ENCODE measurements at places on chromosomes 1 and 21.
A peak's percentile ranks its signal among the peaks of the same experiment; 100 is the strongest.

DNA sequence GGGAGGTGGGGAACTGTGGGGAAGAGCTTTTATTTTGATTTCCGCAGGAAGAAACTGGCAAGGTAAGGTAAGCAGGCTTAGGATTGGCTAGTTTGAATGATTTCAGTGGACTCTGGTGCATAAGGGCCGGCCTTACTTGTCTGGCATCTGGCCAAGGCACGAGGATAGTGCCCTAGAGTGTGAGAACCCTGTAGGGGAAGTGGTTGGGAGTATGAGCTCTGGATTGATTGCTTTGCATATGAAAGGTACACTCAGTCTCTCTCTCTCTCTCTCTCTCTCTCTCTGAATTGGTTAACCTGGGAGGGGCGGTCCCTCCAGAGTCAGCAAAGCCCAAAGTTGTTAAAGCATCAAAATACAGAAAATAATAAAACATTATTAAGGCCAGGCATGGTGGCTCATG lies 463.0 kb downstream of the SIPA1L2 start:
- no peak for DNase-seq

DNA sequence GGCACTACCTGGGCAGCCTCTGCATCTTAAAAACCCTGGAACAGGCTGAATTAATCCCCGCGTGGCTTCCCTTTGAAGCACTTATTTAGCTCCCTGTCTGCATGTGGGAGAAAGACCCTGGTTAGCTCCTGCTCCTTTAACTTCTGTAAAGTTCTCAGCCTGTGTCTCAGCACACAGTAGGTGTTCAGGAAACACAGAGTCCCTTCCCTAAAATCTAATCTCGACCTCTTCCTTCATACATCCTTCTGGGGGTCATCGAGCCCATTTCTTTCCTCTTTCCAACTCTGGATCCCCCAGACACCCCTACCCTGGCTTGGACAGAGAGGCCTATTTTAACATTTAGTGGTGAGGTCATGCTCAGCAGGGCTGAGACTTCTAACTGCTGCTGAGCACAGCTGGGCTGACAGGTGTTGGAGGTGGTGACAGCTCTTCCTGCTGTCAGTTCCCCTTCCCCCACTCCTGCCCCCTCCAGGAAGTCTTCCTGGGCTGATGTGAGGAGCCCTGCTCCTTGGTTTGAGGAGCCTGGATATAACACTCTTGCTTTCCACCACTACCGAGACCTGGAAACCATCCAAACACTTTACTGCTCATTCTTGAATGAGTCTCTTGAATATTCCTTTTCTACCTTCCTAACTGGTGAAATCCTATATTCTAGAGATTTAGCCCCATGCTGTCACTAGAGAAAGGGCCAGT lies 5.3 kb downstream of the E2F2 start:
- DNase-seq, result no peak

DNA sequence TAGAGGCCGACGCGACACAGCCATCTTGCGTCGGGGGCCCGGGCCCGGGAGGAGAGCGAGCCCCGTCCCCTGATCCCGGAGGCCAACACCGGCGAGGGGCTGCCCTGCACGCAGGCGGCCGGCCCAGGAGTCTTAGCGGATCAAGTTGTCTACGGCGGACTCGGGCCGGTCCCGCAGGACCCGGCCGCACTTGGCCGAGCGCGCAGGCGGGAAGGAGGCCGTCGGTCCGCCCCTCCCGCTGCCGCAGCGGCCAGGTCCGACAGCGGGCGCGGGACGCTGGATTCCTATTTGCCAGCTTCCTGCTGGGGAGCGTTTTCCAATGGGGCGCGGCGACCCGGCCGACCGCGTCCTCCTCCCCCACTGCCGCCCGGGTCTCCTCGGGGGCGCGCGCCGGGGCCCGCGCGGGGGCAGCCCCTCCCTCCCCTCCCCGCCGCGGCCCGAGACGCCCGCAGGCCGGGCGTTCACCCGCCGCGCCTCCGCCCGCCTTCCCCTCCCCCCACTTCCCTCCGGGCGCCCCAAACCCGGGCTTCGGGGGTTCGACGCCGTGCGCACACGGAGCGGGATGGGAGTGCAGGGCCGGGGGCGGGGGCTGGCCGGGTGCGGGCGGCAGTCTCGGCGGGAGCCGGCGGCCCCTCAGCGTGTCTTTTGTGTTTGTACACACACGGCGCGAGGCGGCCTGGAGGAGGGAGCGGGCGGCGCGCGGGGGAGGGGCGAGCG lies 517 bp upstream of the H3-3A start:
- DNase-seq, result peak; percentile 43

GRCh38 chr1:36122062-36123030 lies 2.7 kb downstream of the COL8A2 start:
- no peak for DNase-seq

DNA sequence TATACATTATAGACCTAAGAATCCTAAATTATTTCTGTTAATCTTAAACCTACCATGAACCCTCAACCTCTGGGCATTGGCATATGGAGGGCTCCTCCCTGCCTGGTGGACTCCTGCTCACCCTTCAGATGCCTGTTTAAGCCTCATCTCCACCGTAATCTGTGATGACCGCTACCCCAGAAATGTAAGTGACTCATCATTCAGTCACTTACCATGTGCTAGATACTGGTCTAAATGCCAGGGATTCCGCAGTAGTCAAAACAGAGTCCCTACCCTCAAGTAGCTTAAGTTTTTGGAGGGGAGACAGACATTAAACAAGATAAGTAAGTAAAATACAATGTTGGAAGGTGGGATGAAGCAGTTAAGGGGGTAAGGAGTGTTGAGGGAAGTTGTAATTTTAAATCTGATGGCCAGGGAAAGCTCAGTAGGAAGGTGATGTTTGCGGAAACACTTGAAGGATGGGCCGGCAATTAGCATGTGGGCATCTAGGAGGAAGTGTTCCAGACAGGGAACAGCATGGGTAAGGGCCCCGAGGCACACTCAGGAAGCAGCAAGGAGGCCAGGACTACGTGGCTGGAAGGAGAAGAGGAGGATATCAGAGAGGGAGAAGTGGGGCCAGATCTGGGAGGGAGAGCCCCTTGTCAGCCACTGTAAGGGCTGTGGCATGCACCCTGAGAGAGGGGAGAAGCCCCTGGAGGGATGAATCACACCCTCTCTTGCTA lies 141.7 kb upstream of the HOOK1 start:
- DNase-seq, result no peak

DNA sequence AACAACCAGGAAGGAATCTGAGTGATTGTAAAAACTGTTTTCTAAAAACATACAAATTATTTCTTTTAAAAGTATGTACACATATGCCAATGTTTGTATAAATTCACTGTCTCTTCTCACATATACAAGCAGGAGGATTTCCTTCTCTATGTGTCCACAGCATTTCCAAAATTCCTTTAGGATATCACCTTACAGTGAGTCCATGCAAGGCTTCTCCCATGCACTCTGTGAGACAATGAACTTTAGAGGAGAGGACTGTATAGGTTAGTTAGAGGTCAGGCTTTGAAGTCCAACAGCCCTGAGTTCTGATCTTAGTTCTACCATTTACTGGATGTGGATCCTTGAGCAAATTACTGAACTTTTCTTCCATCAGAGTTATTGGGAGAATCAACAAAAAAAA lies 34.1 kb upstream of the USH2A start:
- DNase-seq, result no peak

DNA sequence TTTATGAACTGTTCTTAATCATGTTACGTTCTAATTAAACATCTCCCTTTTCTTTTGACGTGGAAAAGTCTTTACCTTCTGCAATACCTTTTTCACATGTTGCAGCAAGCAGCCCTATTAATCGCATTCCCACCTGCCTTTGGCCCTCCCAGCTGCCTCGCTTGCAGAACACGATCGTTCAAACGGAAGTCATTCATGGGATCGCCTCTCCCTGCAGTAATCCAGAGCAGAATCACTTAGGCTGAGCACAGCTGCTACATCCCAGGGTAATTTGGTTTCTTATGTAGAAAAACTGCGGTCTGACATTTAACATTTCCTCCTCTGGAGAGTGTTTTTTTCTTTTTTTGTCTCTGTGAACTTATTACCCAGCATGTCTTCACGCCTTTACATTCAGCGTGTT lies 206.3 kb downstream of the KIF26B start:
- DNase-seq, result no peak

DNA sequence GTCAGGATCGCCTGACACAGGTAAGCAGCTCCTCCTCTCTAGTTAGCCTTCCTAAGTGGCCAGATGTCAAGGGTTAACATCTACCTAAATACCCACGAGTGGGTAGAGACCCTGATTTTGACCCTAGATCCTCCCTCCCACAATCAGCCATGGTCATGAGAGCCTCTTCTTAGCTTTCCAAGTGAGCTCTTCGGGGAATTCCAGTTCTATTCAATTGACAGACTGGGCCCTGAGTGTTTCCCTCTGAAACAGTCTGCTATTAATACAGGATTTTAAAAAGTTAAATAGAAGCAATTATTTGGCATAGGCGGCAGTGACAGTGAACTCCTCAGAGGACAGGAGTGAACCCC lies 28.1 kb downstream of the C2CD2 start:
- no peak for DNase-seq

- no peak for DNase-seq
These were observed 33.1 kb upstream of the SH3D21 start for GRCh38 chr1:36273024-36273423.

- no peak for DNase-seq
These were observed 16.0 kb downstream of the TNFSF4 start for GRCh38 chr1:173191011-173191705.

GRCh38 chr1:13921190-13921589 lies 221.2 kb downstream of the PRDM2 start:
- DNase-seq, result no peak

DNA sequence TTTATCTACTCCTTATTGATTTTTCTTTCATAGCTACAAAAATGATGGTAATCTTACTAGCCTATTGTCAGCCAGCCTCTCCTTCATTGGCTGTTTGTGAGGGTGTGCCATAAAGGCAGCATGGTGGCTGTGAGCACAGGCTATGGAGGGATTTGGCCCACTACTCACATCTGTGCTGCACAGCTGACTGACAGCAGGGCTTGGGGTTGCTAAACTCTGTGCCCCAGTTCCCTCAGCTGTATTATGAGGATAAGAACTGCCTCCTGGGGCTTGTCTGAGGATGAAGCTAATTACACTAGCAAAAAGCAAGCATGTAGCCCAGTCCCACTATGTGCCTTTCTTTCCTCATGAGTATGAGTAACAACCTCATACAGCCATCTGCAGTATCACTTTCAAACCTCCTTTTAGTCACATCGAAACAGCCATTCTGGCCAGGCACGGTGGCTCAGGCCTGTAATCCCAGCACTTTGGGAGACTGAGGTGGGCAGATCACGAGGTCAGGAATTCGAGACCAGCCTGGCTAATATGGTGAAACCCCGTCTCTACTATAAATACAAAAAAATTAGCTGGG lies 66.2 kb downstream of the COQ8A start:
- no peak for DNase-seq

- DNase-seq, result peak; percentile 26
These were observed 75.2 kb downstream of the NFIA start for GRCh38 chr1:61157468-61157987.

DNA sequence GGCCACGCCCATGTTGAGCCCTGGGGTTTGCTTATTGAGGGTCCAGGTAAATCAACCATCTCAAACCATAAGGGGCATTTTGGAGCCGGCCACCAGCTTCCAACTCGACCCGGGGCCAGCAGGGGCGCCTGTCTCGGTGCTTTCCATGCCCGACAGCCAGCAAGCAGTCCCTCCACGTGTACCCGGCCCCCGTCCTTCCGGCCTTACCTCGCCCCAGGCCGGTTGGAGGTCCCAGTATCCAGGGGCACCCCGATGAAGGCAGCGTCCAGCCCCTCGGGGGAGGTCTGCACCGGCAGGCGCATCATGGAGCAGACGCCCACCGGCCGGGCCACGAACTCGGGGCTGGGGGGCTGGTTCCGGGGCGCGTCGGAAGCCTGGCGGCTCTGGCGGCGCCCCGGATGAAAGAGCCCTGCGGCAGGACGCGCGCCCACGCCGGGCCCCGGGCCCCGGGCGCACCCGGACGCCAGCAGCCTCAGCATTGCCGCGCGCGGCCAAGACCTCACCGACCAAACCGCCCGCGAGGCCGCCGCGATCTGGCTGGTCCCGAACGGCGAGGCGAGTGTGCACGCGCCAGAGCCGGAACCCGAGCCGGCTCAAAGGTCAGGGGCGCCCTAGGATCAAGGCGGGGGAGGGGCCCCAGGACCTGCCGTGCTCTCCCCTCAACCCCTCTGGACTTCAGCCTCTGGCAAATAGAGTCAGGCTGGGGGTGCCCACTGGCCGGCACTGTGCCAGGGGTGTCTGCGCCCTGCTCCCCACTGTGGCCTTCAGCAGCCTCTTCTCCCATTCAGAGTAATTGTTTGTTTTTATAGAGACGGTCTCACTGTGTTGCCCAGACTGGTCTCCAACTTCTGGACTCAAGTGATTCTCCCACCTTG lies at the start of gene AGMAT:
AGMAT (minus strand) TSS at position 563 of the 875 bp plus-strand sequence; CDS start at position 479, 84 bp downstream.
- peak; percentile 85 for DNase-seq

- DNase-seq, result peak; percentile 70
These were observed 44.9 kb downstream of the ACOT7 start for GRCh38 chr1:6348511-6349191.

DNA sequence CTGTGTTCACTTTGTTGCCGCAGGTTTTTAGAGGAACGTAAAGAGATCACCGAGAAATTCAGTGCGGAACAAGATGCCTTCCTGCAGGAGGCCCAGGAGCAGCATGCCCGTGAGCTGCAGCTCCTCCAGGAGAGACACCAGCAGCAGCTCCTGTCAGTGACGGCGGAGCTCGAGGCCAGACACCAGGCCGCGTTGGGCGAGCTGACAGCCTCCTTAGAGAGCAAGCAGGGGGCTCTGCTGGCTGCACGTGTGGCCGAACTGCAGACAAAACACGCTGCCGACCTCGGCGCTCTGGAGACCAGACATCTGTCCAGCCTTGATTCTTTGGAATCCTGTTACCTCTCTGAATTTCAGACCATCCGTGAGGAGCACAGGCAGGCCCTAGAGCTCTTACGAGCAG lies 42.6 kb downstream of the PCNT start:
- DNase-seq, result no peak

- no peak for DNase-seq
These were observed 8.2 kb upstream of the FMOD start for GRCh38 chr1:203359010-203359571.

- DNase-seq, result no peak
These were observed 22.5 kb downstream of the CAMTA1 start for GRCh38 chr1:6807782-6808181.

- DNase-seq, result peak; percentile 82
These were observed 161.1 kb upstream of the COL6A1 start for GRCh38 chr21:45820171-45821091.

DNA sequence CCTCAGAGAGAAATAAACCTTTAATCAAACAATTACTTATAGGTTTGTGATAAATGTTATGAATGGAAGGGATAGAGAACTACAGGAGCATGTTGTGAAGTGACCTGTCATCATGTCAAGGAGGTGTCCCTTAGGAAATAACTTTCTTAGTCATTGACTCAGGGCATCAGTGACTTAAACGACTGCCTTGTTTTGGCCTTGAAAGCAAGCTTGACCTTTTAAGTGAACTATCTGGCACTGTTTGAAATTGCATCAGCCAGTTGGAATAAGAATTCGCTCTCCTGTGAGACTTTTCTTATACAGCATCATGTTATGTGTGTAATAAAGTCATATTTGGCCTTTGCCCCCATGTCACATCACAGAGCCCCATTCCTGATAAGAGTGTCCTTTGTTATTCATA lies 30.9 kb downstream of the LRRC8B start:
- DNase-seq, result no peak

GRCh38 chr1:197066719-197067456 lies at the start of gene F13B:
TSS of gene F13B (minus strand) at chr1:197067260. CDS start at chr1:197067223, 37 bp downstream.
- no peak for DNase-seq
